ENCODE measurements at places on chromosomes 3 and 15.

- no peak for DNase-seq
Measured at GRCh38 chr3:15164340-15164739, 41.7 kb upstream of the CAPN7 start.

DNA sequence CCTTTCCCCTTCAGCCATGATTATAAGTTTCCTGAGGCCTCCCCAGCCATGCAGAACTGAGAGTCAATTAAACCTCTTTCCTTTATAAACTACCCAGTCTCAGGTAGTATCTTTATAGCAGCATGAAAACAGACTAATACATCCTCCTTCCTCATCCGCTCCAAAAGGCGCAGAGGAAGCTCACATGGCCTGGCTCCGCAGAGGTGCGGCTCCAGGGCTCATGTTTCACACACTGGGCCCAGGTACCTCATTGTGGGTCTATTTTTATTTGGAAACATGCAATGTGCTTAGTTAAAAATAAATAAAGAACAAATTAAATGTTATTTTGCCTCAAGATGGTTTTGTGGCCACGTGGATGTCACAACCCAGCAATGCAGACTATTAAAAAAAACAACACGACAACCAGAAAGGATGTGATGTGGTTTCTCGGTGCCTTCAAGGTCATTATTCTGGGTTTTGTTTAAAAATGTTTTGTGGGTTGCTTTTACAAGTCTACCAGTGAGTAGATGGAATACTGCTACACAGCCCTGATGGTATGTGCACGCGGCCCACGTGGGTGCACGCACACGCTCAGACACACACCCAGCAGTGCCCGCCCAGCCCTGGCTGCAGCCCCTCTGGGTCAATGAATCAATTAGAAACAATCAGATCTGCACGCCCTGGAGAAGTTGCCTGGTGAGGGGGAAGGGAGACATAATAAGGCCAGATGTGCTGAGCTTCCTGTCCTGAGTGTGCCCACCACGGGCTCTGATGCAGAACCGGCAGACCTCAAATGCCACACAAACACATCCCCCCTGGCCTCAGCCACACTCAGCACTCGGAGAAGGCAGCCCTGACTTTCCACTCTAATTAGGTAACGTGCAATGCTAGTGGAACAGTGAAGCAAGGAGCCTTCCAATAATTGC, 140.1 kb downstream of the ADAMTS17 start:
- no peak for DNase-seq

DNA sequence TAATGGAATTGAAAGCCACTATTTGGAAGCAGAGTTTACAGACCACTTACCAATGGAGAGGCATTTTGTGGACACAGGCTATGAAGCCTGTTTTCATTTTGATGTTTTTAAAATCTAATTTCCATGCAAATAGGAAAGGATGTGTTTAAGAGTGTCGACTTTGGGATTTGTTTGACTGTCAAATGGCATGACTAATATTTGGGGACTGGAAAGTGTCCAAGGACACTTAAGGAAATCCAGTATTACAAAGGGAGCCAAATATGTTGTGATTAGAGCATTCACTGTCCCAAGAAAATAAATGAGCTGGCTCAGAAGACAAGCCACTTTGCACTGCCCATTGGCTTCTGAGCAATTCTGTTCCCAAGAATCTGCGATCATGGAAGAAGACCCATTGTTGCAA, 34.0 kb upstream of the SLC6A11 start:
- DNase-seq, result no peak

GRCh38 chr3:184783319-184783718, 28.6 kb upstream of the VPS8 start:
- no peak for DNase-seq

DNA sequence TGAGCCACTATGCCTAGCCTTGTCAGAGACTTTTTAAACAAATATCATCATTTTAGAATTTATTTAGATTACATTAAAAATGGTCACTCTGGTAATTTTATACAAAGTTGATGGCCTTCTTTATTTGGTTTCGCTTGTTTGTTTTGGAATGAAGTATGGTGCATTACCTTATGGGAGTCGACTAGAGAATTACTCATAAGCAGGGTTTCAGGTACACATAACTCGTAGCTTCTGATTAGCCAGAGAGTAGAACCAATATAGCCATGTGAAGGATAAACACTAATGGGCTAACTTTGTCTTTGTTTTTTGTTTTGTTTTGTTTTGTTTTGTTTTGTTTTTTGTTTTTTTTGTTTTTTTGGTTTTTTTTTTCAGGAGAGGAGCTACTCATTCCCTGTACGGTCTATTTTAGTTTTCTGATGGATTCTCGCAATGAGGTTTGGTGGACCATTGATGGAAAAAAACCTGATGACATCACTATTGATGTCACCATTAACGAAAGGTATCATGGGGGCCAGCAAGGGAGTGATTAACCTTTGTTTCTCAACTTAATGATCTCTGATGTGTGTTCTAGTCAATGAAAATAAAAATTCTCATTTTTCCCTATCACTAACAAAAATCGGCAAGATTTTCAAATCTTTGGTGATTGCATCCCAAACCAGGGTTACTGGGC, 113.2 kb downstream of the IL1RAP start:
- DNase-seq, result no peak

DNA sequence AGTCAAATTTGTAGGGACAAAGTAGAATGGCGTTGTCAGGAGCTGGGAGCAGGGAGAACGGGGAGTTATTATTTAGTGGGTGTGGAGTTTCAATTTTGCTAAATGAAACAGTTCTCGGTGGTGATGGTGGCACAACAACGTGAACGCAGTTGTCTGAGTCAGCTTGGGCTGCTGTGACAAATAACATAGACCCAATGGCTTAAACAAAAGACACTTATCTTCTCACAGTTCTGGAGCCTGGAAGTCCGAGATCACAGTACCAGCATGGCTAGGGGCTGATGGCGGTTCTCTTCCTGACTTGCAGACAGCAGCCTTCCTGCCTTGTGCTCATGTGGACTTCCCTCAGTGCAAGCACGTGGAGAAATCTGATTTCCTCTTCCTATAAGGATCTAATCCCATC, 90.2 kb downstream of the CHSY1 start:
- no peak for DNase-seq

DNA sequence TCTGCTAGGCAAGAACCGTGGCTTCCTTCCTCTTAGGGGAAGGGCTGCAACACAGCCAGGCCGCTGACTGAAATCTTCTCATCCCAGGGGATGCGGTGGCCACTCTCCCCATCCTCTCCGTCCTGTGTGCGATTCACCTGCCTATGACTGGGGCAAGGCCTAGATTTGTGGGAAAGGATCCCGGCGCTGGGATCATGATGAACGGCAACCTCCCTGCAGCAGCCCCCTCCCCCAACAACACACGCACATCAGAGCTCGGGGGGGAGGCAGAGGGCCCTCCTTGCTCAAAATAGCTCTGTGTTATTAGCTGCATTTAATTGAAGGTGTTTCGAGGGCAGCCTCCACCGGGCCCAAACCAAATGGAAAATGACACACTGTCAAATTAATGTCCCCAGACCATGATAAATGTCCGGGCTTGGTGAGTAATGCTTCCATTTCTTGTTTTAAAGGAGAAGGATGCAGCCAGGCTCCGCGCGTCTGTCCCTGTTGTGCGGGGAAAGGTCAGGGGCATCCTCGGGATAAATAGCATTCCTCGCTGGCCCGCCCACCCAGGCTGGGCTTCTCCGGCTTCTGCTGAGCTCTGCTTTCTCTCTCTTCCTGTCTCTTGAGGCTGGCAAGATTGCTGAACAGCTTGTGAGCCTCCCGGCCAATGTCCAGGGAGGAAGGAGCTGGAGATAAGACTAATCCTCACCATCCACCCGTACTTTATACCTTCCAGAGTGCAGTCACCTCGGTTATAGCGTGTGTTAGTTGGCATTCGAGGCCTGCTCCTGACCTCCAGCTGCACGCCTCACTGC, 56.4 kb upstream of the TLE3 start:
- DNase-seq, result no peak

All from GM12891 (cell line).